ENCODE measurements at places on chromosomes 3 and 15.

DNA sequence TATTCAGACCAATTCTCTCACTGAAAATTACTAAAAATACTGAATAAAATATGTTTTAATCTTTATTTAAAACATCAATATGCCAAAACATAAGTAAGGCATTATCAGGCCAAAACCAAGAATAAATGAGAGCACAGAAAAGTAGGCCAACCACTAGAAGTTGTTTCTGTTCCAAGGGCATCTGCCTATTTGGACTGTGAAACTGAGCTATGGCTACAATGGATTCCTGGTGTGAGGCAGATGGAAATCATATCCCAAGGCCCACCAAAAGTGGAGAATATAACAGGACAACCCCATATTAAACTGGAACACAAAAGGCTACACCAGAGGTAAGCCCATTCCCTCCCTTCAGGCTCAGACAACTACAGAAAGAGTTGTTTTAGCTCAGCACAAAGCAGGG is 302.8 kb upstream of the IL12A start:
- no peak for DNase-seq

- no peak for DNase-seq
Measured at GRCh38 chr3:79598594-79598993, 169.2 kb downstream of the ROBO1 start.

GRCh38 chr3:50815844-50816243 is 141.1 kb downstream of the DOCK3 start:
- no peak for DNase-seq

GRCh38 chr3:101690972-101691371 is 4.5 kb upstream of the RPL24 start:
- DNase-seq: no peak

DNA sequence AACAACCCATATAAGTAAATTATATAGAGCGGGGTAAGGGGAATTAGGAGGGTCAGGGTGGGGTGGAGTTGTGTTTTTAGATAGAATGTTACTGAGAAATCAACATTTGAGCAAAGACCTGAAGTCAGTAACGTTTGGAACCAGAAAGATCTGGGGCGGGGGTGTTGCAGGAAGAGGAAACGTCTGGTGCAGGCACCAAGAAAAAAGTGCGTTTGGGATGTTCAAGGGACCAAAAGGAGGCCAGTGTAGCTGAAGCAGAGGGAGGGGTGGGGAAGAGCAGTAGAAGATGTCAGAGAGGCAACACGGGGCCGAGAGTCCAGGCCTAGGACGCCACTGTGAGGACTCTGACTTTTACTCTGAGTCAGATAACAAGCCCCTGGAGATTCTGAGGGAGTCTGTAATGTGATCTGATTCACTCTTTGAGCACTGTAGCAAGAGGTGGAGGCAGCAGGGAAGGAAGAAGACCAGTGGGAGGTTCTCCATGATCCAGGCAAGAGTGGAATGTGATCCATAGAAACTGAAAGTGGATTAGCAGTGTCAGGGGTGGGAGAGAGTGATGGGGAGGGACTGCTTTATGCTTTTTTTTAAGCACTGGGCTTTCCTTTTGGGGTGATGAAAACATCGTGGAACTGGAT is 179.3 kb upstream of the CHRM5 start:
- no peak for DNase-seq

GRCh38 chr15:67479781-67480505 is 41.0 kb upstream of the C15orf61 start:
- no peak for DNase-seq

GRCh38 chr3:53185761-53186465 is 24.9 kb downstream of the PRKCD start:
- DNase-seq: no peak

DNA sequence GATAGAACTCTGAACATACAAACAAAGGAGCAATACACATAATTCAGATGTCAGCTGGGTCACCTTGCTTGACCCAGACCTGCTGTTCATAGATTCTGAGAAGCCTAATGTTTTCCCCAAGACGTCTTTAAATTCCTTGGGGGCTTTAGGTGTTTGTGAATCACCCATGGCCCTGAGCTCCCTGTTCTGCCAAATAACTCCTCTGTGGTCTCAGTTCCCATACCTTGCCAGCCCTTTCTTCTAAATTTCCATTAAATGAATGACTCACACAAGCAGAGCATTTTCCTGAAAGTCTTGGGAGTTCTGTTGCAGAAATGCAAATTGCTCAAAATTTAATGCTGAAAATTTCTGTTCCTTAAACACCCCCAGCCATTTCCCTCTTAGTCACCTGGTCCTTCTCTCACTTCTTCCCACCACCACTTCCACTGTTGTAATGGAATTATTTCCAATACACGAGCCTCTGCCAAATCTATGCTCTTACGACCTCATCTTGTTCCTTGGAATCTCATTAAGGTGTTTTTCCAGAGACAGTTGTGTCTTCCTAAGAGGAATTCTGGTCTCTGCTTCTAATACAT is 33.4 kb upstream of the PSMD6 start:
- DNase-seq: no peak

DNA sequence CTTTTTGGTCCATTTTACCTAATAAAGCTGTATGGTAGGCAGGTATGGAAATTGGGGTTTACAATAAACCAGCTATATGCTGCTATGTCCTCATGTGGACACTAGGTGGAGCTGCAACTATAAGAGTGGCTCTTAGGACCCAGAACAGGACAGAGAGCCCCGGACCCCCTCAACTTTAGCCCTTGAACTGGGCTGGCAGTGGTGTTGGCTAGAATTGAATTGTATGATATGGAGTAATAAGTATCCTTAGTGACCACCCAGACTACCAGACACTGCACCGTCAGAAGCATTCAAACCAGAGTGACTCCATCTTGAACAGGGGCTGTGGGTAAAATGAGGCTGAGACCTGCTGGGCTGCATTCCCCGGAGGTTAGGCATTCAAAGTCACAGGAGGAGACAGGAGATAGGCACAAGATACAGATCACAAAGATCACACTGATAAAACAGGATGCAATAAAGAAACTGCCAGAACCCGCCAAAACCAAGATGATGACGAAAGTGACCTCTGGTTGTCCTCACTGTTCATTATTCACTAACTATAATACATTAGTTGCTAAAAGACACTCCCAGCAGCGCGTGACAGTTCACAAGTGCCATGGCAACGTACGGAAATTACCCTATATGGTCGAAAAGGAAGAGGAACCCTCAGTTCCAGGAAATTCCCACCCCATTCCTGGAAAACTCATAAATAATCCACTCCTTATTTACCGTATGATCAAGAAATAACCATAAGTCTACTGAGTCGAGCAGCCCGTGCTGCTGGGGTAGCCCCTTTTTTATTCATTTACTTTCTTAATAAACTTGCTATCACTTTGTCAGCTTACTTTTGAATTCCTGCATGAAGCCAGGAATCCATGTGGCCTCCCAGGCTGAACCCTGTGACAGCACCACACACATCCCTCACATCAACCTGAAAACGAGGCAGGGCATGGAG is 68.7 kb upstream of the BLM start:
- peak; percentile 19 for DNase-seq

DNA sequence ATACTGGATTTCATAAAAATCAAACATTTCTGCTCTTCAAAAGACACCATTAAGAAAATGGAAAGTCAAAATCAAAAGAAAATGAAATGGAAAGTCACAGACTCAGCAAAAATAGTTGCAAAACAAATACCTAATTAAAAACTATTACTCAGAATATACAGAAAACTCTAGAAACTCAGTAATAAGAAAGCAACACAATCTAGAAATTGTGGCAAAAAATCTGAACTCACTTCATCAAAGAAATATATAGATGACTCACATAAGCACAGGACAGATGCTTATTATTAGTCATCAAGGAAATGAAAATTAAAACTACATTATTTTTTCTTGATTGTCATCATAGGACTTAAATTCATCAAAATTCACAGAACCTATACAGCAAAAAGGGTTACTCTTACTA is 430.0 kb downstream of the SHQ1 start:
- no peak for DNase-seq

DNA sequence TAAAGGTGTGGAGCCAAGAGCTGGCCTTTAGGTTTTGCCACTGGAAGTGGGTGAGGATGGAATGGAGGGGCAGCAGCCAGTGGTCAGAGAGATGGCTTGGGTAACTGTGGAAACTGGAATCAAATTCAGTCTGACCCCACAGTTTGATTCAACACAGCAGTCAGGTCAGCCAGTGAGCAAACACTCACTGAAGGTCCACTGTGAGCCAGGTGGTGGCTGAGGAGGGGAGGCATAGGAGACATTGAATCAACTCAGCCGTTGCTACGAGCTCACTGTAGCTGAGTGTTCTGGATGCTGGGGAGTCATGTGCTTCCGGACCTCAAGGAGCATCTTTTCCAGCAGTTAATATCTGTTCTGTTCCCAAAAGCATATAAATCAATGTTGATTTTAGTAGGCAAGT is 37.5 kb downstream of the LPP start:
- no peak for DNase-seq

DNA sequence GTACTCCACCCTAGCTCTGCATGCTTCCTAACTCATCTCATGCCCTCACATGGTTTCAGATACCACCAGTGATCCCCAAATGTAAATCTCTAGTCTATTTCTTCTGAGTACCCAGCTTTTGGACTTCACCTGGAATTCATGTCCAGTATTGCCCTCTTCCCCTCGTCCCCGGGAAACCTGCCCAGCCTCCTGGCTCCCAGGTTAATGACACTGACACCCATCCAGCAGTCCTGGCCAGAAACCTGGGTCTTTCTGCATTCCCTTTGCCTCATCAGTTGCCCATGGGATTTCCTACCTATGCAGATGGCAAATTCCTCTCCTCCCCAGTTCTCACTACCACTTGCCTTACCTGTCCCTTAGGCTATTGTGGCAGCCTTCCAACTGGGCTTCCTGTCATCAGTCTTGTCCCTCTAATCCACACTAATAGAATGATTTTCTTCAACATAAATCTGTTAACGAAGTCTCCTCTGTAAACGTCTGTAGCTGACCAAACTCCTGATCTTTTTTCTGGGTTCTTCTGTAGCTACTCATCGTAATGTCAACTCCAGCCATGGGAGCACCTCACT is 15.3 kb upstream of the MYLK start:
- DNase-seq: no peak

- DNase-seq: no peak
Measured at GRCh38 chr3:43584043-43584826, 37.6 kb downstream of the ANO10 start.

- no peak for DNase-seq
Measured at GRCh38 chr3:149581248-149581647, 76.6 kb downstream of the WWTR1 start.

GRCh38 chr3:12932347-12932746 is 91.0 kb upstream of the RPL32 start:
- DNase-seq: no peak

GRCh38 chr15:42140383-42141070 is 15.9 kb downstream of the PLA2G4F start:
- DNase-seq: no peak

- DNase-seq: no peak
Measured at GRCh38 chr3:64308931-64309330, 83.7 kb upstream of the PRICKLE2 start.

DNA sequence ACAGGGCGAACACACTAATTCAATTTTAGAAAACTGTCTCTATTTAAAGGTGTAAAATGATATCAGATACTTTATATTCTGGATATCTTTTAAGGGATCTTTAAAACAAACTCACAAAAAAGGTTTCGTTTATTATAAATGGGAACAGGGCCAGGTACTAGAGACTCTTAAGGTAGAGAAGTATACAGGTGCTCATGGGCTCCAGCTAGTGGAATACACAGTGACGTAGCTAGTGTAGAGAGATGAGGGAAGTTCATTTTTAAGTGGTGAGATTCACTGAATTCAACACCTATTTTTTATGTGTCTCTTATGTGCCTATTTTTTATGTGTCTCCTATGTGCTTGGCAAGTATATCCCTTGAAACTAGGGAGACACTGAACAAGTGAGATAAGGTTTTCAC is 132.7 kb upstream of the FAM3D start:
- DNase-seq: no peak

- DNase-seq: peak; percentile 68
Measured at GRCh38 chr3:50345586-50346234, at the start of gene ZMYND10. TSS of gene ZMYND10 (minus strand) at chr3:50345732. CDS start at chr3:50345579, 153 bp downstream.

GRCh38 chr3:149572796-149573414 is 84.9 kb downstream of the WWTR1 start:
- DNase-seq: no peak

GRCh38 chr3:157782236-157782635 is 279.0 kb upstream of the VEPH1 start:
- DNase-seq: no peak

- DNase-seq: no peak
Measured at GRCh38 chr3:9730657-9731205, 804 bp upstream of the BRPF1 start.

- no peak for DNase-seq
Measured at GRCh38 chr3:67296039-67296892, 298.2 kb downstream of the KBTBD8 start.

DNA sequence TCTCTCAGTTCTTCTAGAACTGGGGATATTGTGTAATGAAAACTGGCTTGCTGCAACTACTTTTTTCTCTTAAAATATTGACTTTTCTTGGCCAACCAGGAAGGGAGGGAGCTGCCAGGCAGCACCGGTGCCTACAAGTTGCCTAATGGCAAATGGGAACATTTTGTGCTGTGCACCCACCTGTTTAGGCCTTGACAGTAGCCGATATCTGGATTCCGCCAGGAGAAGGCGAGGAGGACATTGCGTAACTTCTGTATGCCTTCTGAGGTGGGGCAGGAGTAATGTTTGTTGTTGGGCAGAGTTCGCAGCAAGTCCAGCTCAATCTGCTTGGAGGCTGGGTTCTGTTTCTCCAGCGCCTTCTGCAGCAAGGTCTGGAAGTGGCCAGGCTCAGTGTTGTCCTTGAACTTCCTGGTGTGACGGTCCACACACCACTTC is 64.9 kb downstream of the TBC1D2B start:
- DNase-seq: no peak

- DNase-seq: no peak
Measured at GRCh38 chr3:53120336-53120735, 9.9 kb downstream of the RFT1 start.

DNA sequence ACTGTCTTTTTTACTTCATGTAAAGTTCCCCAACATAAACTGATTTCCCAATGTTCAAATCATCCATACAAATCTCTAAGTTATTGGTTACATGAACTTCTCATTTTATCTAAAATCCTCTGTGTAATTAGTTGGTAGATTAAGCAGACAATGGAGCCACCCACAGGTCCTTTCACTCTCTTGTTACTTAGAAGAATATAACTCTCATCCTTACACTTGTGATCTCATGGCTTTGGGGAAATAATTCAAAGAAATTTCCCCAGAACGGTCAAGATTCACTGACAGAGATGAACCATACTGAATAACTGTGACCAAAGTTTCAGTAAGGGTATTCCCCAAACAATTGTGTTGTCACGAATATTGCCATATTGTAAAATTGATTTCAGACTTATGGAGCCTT is 1102.6 kb upstream of the EPHA6 start:
- no peak for DNase-seq

GRCh38 chr3:99683465-99683864 is 45.1 kb downstream of the COL8A1 start:
- DNase-seq: no peak

Data from stimulated activated CD8-positive, alpha-beta memory T cell treated with anti-CD3 and anti-CD28 coated beads, Interleukin-2, amount 100 ng/mL, for 48 hours (primary cell).